ENCODE measurements at places on chromosomes 1 and 21.
A peak's percentile ranks its signal among the peaks of the same experiment; 100 is the strongest.

DNA sequence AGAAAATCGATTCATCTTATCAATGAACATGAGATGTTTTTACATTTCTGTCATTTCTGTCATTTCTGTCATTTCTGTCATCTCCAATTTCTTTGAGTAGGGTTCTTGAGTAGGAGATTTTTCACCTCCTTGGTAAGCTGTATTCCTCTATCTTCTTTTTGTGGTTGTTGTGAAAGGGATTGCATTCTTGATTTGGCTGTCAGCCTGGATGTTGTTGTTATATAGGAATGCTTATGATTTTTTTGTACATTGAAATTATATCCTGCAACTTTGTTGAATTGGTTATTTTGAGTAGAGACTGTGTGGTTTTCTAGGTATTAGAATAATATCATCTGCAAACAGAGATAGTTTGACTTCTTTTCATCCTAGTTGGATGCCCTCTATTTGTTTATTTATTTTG, 1233.7 kb downstream of the PLA2G4A start:
- no peak for DNase-seq

GRCh38 chr1:44677201-44677766, 2.8 kb downstream of the ARMH1 start:
- DNase-seq: peak; percentile 60

GRCh38 chr1:221032637-221033280, 153.5 kb downstream of the HLX start:
- DNase-seq: no peak

- no peak for DNase-seq
Measured at GRCh38 chr1:70360321-70360720, 5.8 kb upstream of the ANKRD13C start.

Data from SHP77 treated with DMSO at 0.1 percent for 48 hours (cell line).